ENCODE measurements at places on chromosomes 12 and 14.

GRCh38 chr12:5505116-5505515 lies 73.2 kb downstream of the NTF3 start:
- no peak for DNase-seq

- DNase-seq: peak; percentile 70
These were observed 142.8 kb downstream of the PAWR start for GRCh38 chr12:79547735-79548609.

DNA sequence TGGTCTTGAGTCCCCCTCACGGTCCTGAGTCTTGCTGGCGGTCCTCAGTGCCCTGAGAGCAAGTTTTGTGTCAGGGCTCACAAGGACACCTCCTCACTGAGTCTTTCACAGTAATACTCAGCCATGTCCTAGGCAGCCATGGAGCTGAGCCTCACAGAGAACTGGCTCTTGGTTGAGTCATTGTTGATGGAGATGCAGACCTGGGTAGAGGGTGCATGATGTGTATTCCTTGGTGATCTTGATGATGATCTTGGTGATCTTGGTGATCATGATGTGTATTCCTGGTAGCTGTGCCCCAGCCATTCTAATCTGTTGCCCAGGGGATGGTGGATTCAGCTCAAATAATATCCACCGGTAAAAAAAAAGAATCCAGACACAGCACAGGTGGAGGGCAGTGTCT lies 495.4 kb downstream of the TMEM121 start:
- DNase-seq: no peak

DNA sequence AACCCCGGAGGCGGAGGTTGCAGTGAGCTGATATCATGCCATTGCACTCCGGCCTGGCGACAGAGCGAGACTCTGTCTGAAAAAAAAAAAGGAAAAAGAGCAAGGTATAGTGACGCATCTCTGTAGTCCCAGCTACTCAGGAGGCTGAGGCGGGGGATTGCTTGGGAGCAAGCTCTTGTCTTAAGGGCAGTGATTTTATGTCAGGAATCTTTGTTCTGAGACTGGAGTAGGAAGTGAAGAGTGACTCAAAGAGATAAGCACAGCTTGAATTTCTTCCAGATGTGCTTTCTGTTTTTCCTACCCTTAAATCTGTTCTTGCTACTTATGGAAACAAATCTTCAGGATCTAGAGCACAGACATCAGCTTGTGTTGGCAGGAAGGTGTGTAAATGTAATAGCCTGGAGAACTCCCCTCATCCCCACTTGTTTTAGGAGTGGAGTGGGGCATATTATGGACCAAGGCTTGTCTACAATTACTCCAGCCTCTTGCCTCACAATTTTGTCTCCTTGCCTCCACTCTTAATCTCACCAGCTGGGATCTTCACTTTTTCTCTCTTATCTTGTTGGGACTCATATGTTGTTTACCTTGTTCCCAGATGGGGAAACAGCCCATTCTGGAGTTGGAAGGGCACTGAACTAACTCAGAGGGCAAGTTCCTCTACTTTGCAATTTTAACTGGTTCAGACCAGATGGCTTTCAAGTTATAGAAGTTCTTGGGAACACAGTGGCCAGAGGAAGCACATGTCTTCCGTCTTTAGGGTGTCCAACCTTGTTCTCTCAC lies 7.5 kb downstream of the TMED2 start:
- no peak for DNase-seq

- no peak for DNase-seq
These were observed 270.3 kb downstream of the CCDC91 start for GRCh38 chr12:28460420-28461130.

DNA sequence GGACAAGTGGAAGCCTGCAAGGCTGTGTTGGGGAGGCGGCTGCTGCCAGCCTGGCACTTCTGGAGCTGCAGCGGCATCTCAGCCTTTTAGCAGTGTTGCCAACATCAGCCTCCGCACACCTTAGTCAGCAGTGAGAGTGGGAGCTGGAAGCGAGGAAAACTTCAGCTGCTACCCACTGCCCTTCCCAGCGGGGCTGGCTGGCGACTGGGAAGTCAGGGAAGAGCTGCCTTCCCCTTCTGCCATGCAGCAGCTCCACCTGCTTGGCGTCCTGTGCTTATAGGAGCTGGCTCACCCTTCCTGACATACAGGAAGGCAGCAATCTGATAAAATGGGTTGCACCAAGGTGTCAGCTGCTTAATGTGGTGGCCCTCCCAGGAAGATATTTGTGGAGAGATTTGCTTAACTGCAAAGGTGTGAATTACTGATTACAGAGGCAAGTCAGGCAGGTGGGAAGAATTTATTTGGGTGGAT lies 15.4 kb upstream of the PLEKHG3 start:
- DNase-seq: no peak

DNA sequence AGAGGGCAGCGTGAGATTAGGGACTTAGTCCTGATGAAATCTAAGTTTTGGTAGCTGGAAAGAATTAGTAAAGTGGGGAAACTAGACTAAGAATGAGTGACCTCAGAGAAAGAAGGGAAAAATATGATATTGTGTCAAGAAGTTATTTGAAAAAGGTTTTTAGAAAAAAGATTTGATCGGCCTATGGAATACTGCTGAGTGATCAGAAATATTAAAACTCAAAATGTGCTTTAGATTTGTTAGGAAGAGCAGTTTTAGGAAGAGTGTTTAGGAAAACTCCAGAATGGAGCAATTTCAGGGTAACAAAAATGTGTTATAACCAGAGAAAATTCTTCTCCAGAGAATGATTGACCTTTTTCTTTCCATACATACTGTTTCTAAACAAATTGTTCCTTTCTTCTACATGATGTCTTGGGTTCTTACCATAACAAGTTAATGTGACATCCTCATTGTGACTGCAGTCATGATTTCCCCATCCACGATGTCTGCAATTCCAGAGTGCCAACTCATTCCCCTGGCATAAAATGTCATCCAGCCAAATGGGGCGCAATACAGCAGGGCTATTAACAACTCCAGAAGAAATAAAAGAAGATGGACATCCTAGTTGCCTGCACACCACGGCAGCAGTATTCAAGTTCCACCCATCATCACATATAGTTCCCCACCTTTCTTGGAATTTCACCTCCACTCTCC lies 11.8 kb downstream of the CD163L1 start:
- no peak for DNase-seq

GRCh38 chr14:26276757-26277156 lies 321.1 kb downstream of the NOVA1 start:
- DNase-seq: peak; percentile 5

GRCh38 chr12:100077367-100077766 lies 65.3 kb downstream of the BLTP3B start:
- DNase-seq: peak; percentile 31

- no peak for DNase-seq
These were observed 3.8 kb upstream of the YBX3 start for GRCh38 chr12:10726945-10727344.

DNA sequence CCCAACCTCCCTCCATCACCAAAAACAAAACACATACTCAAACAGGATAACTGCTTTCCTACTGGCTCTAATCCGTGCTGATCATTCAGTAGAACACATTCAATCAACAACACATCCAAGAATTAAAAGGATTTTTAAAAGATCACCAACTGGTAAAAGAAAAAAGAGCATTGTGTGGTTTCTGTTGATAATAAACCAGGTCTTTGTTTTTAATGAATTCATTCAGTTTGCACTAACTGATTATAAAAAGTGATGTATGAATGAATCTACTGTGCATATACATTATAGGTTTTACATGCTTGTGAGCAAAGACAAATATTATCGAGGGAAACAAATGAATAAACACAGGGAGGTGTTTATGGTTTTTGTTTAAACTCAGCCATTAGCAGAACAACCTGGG lies 55.1 kb downstream of the CIT start:
- DNase-seq: no peak

- no peak for DNase-seq
These were observed 344.5 kb downstream of the AEBP2 start for GRCh38 chr12:19783547-19784444.

DNA sequence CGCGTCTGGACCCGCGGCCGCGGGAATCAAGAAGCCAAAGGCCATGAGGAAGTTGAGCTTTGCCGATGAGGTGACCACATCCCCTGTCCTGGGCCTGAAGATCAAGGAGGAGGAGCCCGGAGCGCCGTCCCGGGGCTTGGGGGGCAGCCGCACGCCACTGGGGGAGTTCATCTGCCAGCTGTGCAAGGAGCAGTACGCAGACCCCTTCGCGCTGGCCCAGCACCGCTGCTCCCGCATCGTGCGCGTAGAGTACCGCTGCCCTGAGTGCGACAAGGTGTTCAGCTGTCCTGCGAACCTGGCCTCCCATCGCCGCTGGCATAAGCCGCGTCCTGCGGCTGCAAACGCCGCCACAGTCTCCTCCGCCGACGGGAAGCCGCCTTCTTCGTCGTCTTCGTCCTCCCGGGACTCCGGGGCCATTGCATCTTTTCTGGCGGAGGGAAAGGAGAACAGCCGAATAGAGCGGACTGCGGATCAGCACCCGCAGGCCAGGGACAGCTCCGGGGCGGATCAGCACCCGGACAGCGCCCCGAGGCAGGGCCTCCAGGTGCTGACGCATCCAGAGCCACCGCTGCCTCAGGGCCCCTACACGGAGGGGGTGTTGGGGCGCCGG lies 1.0 kb downstream of the INSM2 start:
- DNase-seq: no peak

- DNase-seq: no peak
These were observed 42.9 kb upstream of the FAM222A start for GRCh38 chr12:109670731-109671130.

GRCh38 chr12:67447180-67447579 lies 178.0 kb downstream of the CAND1 start:
- DNase-seq: no peak

DNA sequence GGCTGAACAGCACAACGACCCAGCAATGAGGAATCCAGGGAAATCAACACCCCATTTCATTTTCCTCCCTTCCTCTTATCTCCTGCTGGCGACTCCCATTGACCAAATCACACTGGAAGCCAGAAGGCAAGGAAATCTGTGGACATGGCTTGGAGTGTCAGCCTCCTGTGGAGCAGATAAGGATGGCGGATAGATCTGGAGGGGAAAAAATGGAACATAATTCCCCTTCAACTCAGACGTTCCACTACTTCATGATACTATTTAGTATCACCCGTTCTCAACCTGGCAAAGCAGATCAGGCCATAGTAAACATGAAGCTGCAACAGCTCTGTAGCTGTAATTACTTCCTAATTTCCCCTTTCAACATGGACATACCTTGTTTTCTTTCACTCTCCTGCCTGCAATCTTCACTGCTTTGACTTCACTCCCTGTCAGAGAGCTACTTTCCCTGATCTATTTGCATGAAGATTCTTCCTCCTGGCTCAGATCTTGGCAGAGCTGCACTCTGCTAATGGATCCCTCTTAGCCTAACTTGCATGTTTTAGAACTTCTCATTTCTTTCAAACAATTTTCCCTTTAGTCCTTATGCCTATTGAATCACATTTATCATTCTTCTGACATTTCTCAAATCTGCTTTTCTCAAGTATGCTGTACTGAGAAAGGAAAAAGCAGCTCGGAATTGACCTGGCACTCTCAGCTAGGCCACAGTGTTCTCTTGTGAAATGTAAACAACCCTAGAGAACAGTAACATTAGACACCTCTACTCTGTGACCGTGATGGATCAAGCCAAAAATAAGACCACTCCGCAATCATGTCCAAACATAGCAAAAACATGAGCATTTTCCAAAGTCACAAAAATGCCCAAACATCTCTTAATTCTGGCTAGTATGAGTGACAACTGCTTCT lies 135.1 kb downstream of the ETNK1 start:
- no peak for DNase-seq

- DNase-seq: no peak
These were observed 187.4 kb upstream of the PRMT8 start for GRCh38 chr12:3303410-3304136.

- no peak for DNase-seq
These were observed 121.1 kb downstream of the CAND1 start for GRCh38 chr12:67390273-67390672.

- no peak for DNase-seq
These were observed 7.1 kb downstream of the SERPINA3 start for GRCh38 chr14:94619297-94619696.

DNA sequence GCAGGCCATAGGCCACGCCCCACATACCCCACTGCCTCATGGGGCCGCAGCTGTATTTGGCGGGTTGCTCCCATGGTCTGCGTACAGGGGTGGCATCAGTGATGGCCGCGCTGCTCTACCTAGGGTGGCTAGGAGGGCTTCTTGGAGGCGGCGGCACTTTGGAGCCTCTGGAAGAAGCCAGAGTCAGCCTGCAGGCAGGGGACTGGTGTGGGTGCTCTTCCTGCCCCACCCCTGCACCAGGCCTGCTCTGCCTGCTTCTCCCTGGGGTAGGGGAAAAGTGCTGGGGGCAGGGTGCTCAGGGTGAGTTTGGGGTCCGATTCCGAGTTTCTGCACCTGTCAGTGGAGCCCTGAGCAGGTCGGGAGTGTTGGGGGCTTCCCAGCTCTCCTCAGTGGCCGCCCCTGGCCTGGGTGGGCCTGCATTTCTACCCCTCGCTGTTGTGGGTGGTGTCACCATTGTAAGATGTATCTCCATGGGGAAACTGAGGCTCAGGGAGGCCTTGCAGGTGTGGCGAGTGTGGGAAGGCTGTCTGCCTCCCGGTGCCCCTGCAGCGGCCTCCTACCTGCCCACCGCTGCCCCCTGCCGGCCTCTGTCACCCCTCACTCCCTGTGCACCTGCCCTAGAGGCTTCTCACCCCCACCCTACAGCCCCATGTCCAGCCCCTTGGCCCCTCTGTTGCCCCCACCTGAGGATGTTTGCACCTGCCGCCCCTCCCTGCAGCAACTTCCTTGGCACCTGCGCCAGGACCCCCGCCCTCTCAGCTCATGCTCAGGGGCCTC lies 5.5 kb downstream of the CEP170B start:
- no peak for DNase-seq

GRCh38 chr12:128312661-128313060 lies 45.7 kb downstream of the TMEM132C start:
- DNase-seq: no peak

DNA sequence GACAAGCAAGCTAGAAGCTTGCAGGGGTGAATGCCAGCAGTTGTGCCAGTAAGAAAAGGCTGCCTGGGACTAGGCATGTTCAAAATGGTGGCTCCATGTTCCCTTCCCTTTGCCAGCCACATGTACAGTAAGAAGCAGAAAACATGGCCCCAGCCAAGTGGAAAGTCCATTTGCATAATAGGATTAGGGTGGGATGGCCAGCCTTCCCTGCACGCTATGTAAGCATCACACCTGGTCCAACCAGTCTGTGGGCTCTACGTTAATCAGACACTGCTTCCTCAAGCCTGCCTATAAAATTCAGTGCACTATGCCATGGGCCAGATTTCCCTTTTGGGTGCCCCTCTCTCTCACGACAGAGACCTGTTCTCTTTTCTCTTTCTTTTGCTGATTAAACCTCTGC lies 288.4 kb downstream of the GXYLT1 start:
- no peak for DNase-seq

DNA sequence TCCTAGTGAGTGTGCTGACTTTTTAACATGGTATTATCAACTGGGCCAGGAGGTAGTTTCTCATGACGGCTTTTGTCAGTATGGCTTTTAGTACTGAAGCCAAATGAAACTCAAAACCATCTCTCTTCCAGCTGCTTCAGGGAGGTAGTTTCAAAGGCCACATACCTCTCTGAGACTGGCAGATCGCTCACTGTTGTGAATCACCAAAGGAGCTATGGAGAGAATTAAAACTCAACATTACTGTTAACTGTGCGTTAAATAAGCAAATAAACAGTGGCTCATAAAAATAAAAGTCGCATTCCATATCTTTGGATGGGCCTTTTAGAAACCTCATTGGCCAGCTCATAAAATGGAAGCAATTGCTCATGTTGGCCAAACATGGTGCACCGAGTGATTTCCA lies 141.1 kb downstream of the HMGA2 start:
- DNase-seq: no peak

Data from RKO (cell line).